ENCODE measurements at places on chromosomes 5 and 9.

GRCh38 chr5:76714751-76715485 lies 1.0 kb upstream of the F2R start:
- DNase-seq, result no peak

DNA sequence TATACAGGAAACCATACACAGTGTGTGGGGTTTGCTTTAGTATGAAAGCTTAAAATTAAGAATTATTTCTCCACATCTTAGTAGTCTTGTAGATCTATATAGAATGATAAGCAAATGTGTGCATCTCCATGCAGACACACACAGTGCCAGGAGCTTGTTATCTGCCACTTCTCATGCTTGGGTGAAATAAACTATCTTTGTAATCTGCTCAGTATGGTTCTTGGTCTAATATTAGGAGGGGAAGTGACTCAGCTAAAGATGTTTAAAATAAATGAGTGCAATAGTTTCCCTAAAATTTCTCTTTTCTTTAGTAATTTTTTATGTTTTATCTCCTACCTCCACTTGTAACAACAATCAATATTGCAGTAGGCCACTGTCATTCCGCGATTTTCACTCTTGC lies 689.6 kb downstream of the TAF11L14 start:
- DNase-seq, result no peak

GRCh38 chr9:87478226-87478992 lies 19.3 kb upstream of the DAPK1 start:
- DNase-seq, result no peak

- DNase-seq, result no peak
These were observed 1.1 kb downstream of the ARL15 start for GRCh38 chr5:54309276-54309675.

DNA sequence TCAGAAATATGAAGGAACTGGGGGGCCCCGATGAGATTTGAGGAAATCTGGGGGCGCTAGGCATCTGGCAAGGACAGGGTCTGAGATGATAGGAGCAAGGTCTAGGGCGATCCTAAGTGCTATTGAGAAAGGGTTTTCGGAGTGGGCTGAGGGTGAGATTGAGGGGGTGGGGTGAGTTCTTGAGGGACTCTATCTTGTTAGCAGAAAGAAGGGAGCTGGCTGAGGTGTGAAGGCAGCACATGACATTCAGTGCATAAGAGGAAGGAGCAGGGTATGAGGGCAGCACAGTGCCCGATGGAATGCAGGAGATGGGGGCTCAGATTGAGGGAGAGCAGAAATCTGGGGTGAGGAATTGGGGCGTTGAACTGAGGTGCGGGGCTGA lies 640 bp downstream of the TRIM32 start:
- no peak for DNase-seq

GRCh38 chr9:70601000-70601951 lies 186.8 kb upstream of the KLF9 start:
- DNase-seq, result no peak

DNA sequence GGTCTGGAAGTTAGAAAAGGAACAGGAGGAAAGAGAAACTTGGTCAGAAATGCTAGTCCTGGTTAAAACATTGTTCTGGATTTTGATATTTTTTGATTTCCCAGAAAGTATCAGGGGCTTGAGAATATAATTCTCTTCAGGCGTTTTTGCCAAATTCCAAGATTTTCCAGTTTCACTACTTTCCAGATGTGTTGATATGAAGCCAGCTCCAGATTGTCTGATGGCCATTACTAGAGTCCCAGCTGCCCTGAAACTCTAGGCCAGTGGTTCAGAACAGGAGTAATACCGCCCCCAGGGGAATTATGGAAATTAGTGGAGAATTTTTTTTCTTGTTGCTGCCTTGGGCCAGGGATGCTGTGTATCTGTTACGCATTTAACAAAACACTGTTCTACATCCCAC lies 88.6 kb downstream of the KCNN2 start:
- DNase-seq, result no peak

DNA sequence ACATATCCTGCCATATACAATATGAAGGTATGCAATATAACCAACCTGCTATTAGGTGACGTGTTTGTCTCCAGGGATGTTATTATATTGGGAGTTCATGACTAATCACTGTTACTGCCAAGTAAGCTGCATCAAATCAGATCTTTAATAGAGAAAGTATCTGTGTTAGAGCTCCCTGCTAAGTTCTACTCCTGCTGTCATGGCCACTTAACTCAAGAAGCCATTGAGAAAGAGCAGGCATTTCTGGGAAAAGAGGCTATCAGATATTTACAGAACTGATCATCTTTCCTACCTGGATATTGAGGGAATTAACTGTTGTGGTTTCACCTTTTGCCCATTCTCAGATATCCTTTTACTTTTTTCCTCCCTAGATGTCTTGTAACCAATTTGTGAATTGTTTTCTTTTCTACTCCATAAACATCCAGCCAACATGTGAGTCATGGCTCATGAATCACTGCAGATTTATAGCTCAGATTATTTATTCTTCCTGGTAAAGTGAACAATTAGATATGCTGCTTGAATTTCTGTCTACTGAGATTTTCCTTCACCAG lies 634.8 kb upstream of the FAM174A start:
- peak; percentile 1 for DNase-seq

- DNase-seq, result no peak
These were observed 32.0 kb downstream of the UNC13B start for GRCh38 chr9:35193762-35194161.

GRCh38 chr9:101671567-101671966 lies 66.9 kb downstream of the GRIN3A start:
- DNase-seq, result no peak

GRCh38 chr9:126248680-126249079 lies 77.9 kb upstream of the MVB12B start:
- no peak for DNase-seq

DNA sequence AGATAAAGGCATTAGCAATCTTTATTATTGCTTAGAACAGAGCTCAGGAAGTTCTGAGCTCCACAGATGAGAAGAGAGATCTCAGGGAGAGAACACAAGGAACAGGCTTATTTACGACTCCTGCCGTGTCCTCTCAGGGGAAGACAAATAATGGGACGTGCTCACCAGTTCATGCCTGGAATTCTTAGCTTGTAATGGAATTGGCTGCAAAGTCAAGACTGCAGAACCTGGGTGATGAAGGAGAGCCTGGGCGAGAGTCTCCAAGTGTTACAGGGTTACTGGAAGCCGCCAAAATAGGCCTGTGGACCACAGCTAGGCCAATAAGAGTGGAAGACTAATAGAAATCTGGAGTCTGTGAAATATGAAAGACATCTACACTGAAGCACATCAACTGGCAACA lies 174.5 kb upstream of the ADAMTSL1 start:
- DNase-seq, result no peak
